Adrenal gland (tissue), 19 donors: ENCODE measurements at places on chromosomes 5 and 9. TPM values are rescaled to one million over a fixed set of nuclear protein-coding genes. Genes with fewer than 3 reads are reported as not detected.

DNA sequence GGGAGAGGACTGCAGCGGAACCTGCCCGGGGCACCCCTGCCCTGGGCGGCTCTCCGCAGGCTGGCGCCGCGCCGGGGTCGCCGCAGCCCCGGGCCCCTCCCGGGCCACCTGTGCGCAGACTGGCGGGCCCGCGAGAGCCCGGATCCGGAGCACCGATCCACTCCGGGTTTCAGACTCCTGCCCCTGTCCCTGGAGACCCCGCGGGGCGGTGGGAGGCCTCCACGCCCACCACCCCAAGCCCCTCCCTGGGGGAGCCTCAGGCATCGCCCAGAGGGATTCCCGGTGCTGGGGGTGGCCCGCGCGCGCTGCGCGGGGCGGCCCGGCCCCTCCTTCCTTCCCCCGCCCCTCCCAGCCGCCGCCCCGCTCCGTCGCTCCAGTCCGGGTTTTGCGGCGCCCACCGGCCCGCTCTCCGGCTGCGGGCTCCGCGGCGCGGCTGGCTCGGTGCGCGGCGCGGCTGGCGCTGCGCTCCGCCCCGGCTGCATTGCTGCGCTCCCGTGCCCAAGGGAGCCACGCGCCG, at the start of gene UNC5A:
TSS of gene UNC5A (plus strand) at position 479 of the 517 bp plus-strand sequence. CDS start 192 bp downstream, outside the sequence.
- no peak within 1 kb of the TSS for H3K27ac ChIP-seq
- no peaks in the 10 kb centered on the region for H3K36me3 ChIP-seq
- H3K4me3 ChIP-seq: no peak within 1 kb of the TSS
- H3K4me1 ChIP-seq: peaks cover 4% of the 10 kb centered on the region

GRCh38 chr9:36986468-36987408, 47.3 kb downstream of the PAX5 start:
- H3K27ac ChIP-seq: no peak overlapping the region
- H3K36me3 ChIP-seq: no peaks in the 10 kb centered on the region
- no peaks in the 10 kb centered on the region for H3K4me1 ChIP-seq

GRCh38 chr5:106006242-106006641, 1664.5 kb downstream of the EFNA5 start:
- H3K4me3 ChIP-seq: no peak overlapping the region
- no peaks in the 10 kb centered on the region for H3K4me1 ChIP-seq
- DNase-seq: no peak
- H3K27ac ChIP-seq: no peak overlapping the region
- H3K27me3 ChIP-seq: no peaks in the 10 kb centered on the region
- H3K36me3 ChIP-seq: no peaks in the 10 kb centered on the region

DNA sequence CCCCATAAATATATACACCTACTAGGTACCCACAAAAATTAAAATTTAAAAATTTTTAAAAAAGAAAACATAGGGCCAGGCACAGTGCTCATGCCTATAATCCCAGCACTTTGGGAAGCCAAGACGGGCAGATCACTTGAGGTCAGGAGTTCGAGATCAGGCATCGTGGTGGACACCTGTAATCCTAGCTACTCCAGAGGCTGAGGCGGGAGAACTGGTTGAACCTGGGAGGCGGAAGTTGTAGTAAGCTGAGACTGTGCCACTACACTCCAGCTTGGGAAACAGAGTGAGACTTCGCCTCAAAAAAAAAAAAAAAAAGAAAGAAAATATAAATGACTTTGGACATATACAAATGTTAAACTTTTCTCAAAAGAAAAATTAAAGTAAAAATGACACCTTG, 33.3 kb upstream of the RNF38 start:
- no peak for DNase-seq
- H3K27me3 ChIP-seq: no peaks in the 10 kb centered on the region
- no peak overlapping the region for H3K27ac ChIP-seq
- H3K36me3 ChIP-seq: no peaks in the 10 kb centered on the region
- H3K4me3 ChIP-seq: no peak overlapping the region

GRCh38 chr5:21615195-21615765, 1237.9 kb downstream of the CDH12 start:
- no peak overlapping the region for H3K4me3 ChIP-seq
- H3K4me1 ChIP-seq: no peaks in the 10 kb centered on the region
- no peak overlapping the region for H3K27ac ChIP-seq
- H3K36me3 ChIP-seq: no peaks in the 10 kb centered on the region
- DNase-seq: no peak
- H3K27me3 ChIP-seq: no peaks in the 10 kb centered on the region

DNA sequence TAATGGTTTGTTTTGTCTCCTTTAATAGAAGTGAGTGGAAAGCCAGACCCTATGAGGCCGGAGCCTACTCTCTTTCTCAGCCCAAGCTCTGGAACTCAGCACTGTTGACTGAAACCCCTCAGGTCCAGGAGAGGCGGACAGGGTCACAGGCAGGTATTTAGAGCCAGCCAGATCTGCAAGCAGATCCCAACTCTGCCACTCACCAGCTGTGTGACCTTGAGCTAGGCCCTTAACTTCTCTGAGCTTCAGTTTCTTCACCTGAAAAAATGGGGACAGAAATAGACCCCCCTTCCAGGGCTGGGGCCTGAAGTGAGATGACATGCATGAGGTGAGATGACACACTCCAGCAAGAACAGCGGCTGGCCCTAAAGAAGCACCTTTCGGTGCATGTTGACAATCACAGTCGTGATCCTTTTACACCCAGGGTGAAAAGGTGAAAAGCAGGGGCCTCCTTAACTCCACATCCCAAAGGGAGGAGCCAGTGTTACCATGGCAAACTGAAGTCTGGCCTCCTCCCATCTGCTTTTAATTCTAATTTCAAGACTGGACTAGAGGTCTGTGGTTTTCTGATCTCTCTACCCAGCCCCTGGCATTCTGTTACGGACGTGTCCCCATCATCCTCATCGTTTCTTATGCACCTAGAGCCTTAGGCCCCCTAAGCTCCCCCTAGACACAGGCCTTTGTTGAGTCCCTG, 27.2 kb downstream of the MORN5 start:
- H3K27me3 ChIP-seq: peaks cover 2% of the 10 kb centered on the region
- no peak overlapping the region for H3K4me3 ChIP-seq
- no peaks in the 10 kb centered on the region for H3K36me3 ChIP-seq
- H3K27ac ChIP-seq: no peak overlapping the region
- H3K4me1 ChIP-seq: no peaks in the 10 kb centered on the region

DNA sequence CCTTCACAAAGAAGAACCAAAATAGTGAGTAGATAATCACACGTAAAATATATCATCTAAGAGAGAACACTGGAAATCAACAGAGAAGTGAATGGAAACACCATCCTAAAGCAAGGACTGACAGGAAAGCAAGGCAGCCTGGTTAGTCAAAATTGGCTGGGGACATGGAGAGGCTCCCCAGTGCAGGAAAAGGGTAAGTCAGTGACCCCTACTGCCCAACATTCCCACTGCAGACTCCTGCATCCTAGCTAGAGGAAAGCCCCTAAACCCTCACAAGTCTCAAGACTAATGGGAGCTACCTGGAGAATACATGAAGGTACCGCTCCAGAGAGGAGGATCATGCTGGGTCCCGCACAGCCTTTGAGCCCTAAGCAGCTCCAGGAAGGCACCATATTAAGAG, 60.1 kb downstream of the ZDHHC21 start:
- no peak overlapping the region for H3K27ac ChIP-seq
- DNase-seq: no peak
- H3K4me3 ChIP-seq: no peak overlapping the region
- H3K36me3 ChIP-seq: no peaks in the 10 kb centered on the region
- no peaks in the 10 kb centered on the region for H3K27me3 ChIP-seq
- H3K4me1 ChIP-seq: no peaks in the 10 kb centered on the region

The DRD1 gene
- total RNA-seq: 0.71 TPM

The HIGD2A gene
- total RNA-seq: 167 TPM

DNA sequence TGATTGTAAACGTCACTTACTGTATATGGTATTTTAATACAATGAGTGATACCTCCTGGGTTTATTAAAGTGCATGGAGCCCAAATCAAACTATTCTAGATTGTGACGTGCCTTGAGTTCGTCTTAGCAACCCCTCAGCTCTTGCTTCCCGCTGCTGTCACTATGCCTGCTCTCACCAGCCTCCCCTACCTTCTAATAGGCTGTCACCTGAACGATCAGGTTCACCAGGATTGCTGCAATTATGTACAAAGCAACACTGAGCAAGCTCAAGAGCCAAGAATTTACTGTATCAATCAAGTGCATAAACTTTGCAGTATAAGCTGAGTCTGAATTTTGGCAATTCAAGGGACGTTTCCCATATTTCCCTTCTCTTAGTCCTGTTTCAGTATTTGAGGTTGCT, 3.0 kb downstream of the LECT2 start:
- no peaks in the 10 kb centered on the region for H3K27me3 ChIP-seq
- no peak for DNase-seq
- no peak overlapping the region for H3K27ac ChIP-seq
- no peaks in the 10 kb centered on the region for H3K4me1 ChIP-seq
- H3K36me3 ChIP-seq: no peaks in the 10 kb centered on the region

DNA sequence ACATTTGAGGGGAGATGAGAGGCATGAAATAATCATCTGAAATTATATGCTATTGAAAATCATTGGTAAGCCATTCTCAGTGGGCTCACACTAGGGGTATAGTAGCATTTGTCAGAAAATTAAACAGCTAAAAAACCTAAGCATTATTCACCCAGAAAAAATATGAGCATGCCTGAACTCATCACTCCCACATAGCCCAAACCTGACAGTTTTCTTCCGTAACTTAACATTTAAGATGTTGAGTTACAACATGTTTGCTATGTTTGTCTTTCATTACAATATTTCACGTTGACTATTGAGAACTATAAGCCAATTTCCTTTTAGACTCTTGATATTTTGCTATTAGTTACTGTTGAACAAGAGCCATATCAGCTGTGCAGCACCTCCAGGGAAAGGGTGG, 23.5 kb upstream of the GHR start:
- no peak overlapping the region for H3K27ac ChIP-seq
- no peak overlapping the region for H3K4me3 ChIP-seq
- no peaks in the 10 kb centered on the region for H3K4me1 ChIP-seq
- no peaks in the 10 kb centered on the region for H3K36me3 ChIP-seq
- no peaks in the 10 kb centered on the region for H3K27me3 ChIP-seq

DNA sequence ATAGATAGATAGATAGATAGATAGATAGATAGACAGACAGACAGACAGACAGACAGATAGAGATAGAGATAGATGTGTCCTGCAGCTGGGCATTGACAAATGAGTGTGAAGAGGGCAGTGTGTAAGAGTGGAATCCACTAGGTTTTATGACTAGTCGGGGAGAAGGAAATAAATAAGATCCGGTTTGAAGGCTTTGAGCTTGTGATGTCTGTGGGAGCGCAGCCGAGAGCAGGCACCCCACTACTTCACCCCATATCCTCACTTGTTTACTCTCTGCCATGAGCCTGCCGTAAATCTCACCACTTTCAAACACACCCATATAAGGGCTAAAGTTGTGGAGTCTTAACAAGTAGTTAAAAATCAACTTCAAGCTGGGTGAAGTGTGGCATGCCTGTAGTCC, 1.4 kb upstream of the SUSD1 start:
- no peak for DNase-seq
- H3K4me3 ChIP-seq: no peak overlapping the region
- H3K4me1 ChIP-seq: peaks cover 33% of the 10 kb centered on the region
- H3K36me3 ChIP-seq: no peaks in the 10 kb centered on the region

The RUSC2 gene
- total RNA-seq: 42.0 TPM

DNA sequence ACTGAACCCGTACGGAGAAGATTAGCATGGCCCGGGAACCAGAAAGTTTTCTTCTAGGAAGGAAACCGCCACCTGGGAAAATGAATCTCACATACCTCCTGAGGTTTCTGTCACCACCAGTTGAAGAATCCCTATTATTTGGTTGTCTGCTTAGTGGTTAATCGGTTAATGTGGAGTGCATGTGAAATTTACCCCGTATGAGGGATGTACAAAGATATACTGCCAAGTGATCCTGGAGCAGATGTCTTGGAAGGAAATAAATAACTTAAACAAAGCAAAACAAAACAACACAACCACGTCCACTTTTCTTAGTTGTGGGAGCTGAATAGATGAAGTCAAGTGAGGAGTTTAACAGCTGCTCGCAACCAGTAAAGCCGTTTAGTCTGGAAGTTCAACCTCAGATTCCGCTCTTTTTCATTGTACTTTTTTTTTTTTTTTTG, 3.8 kb downstream of the DMRT2 start:
- peaks cover 79% of the 10 kb centered on the region for H3K27me3 ChIP-seq
- H3K4me1 ChIP-seq: no peaks in the 10 kb centered on the region
- no peak for DNase-seq
- no peak overlapping the region for H3K27ac ChIP-seq
- H3K36me3 ChIP-seq: no peaks in the 10 kb centered on the region

The EXOSC2 gene
- 29.8 TPM for total RNA-seq

GRCh38 chr9:121242959-121243346, 25.0 kb upstream of the GSN start:
- no peaks in the 10 kb centered on the region for H3K36me3 ChIP-seq
- no peaks in the 10 kb centered on the region for H3K4me1 ChIP-seq
- no peaks in the 10 kb centered on the region for H3K27me3 ChIP-seq
- peak overlapping the region; percentile 13 for H3K27ac ChIP-seq
- no peak for DNase-seq

DNA sequence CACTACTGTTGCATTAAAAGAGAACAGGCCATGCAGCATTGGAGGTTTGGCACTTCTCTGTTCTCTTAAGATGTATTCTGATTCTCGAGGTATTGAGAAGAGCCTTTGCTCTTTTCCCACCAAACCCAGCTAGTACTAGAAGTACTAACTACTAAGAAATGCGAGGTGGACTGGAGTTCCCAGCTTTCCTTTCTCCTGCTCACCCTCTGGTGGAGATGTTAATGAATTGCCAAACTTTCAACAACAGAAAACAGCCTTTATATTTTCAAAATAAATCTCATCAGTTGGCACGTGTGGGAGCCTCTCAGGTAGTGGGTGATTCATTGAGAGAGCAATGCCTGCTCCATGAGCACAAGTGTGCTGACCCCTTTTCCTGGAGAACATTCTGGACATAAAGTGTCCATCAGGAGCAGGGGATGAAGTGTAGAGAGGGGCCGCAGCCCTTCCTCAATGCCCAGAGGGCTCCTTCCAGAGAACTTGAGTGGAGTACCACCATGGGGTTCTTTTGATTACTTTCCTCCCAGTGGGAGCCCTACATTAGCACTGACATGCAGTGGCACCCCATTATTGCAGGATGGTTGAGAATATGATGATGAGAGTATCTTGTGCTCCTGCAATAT, 45.7 kb downstream of the TMEM174 start:
- no peak for DNase-seq
- no peak overlapping the region for H3K27ac ChIP-seq
- H3K4me1 ChIP-seq: peaks cover 5% of the 10 kb centered on the region
- H3K36me3 ChIP-seq: no peaks in the 10 kb centered on the region
- H3K4me3 ChIP-seq: no peak overlapping the region

DNA sequence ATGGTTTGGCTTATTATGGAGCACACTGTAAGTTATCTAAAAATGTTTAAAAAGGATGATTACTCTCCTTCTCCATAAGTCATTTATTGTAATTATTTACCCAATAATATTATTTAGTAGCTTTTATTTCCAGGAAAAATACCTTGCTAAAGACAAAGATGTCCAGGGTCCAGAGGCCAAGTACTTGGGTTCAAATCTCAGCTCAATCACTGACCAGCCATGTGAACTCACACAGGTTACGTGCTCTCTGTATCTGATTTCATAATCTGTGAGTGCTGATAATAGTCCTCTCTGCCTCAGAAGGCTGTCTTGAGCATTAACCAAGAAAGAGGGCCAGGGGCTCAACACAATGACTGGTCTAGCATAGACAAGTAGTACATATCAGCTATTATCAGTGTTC, 27.0 kb downstream of the ALDH1A1 start:
- H3K4me3 ChIP-seq: no peak overlapping the region
- no peaks in the 10 kb centered on the region for H3K36me3 ChIP-seq
- DNase-seq: no peak
